ENCODE measurements at places on chromosomes 2 and 18.

DNA sequence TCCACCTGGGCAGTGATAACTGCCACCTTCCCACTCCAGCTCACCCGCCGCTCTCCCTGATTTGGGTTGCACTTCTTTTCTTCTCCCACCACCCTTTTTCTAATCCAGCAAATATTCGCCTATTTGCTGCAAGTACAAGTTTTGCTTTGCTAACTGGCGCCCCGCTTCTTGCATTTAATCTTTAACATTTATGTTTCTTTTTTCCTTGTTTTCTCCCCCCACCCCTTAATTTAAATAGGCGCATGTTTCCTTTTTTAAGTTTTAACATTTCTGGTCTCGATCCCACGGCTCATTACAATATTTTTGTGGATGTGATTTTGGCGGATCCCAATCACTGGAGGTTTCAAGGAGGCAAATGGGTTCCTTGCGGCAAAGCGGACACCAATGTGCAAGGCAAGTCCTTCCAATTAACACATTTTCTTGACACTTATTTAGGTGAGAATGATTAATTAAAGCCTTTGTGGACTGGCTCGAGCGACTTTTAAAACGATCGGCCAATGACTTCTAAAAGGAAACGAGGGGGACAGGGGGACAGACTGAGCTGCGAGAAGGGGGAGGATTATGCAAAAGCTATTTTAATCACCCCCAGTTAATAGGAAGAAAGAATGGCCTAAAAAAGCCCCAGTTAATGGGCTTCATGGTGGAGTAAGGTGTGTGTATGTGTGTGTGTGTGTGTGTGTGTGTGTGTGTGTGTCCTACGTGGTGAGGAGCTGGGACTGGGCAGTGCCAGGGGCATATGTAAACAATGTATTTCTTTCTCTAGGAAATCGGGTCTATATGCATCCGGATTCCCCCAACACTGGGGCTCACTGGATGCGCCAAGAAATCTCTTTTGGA is 1.6 kb downstream of the TBR1 start:
- no peak for DNase-seq

GRCh38 chr2:152559008-152559407 is 158.3 kb downstream of the PRPF40A start:
- no peak for DNase-seq

DNA sequence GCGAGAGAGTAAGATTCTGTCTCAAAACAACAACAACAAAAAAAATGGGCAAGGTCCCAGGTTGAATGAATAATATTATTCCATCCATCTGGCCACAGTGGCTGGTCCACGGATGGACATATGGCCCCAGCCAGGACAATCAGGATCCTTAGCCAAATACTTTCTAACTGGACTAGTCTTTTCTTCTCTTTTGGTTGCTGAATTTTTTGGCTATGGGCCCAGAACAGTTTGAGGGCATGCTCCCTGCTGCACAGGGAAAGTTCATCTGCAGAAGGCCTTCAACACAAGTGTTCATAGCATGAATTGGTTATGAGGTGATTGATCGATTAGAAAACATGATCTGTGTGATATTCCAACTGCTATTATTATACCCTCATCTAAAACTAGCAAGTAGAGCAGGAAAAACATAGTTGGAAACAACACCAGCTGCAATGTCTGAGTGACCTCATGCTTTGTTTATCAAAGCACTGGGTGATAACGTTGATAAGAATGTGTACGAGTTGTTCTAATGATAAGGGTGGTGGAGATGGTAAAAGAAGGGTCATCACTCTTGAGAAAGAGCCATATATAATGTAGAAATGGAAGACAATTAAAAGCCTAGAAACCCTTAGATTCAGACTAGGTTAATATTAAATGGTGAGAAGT is 47.8 kb upstream of the RNF103 start:
- DNase-seq = no peak

GRCh38 chr2:126970583-126970982 is 71.9 kb downstream of the TEX51 start:
- no peak for DNase-seq

DNA sequence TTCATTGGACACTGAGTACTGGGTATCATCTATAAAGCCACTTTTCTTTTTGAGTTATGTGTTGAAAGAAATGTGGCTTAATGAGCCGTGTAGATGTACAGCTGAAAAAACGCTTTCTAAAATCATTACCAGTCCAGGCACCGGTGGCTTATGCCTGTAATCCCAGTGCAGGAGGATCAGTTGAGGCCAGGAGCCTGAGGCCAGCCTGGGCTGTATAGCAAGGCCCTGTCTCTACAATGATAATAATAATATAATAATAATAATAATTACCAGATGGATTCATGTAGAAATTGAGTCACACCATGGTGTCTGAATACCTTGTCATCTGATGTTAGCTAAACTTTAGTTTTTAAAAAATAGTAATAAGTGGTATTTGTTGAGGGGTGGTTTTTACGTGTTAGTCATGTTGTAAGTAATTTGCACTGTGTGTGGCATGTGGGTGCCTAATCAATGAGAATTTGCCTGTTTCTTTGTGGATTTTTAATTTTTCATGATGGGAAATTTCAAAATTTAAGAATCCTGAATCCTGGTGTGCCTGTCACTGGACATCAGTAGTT is 30.1 kb downstream of the NCK2 start:
- no peak for DNase-seq

DNA sequence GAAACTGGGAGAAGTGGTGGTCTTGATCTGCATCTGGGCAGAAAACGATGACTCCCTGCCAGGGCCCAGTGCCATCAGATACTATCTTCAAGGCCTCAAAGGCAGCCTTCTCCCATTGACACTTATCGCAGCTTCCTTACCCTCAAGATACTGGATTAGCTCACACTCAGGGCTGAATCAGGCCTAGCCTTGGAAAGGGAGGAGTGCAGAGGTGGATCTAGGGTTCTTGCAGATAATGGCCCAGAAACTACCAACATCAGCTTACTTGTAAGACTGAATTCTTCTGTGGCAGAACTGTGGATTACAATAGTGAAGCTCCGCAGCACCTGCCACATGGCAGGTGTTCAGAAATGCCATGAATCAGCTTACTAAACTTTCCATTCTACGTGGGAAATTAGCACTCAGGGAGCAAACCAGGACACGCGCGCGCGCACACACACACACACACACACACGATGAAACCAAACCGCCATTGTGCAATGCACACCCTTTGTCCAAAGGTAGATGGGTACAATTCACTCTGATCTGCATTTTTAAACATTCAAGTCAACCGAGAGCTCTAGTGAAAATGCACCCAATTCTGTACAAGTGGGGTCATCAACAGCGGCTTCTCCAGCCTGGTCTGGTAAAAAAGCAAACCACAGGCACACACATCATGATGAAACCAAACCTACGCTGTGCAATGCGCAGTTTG is 26.3 kb upstream of the TMEM182 start:
- no peak for DNase-seq

- no peak for DNase-seq
Measured at GRCh38 chr18:75068682-75069435, 140.1 kb downstream of the PTGR3 start.

GRCh38 chr2:136863874-136864273 is 98.5 kb downstream of the THSD7B start:
- no peak for DNase-seq

DNA sequence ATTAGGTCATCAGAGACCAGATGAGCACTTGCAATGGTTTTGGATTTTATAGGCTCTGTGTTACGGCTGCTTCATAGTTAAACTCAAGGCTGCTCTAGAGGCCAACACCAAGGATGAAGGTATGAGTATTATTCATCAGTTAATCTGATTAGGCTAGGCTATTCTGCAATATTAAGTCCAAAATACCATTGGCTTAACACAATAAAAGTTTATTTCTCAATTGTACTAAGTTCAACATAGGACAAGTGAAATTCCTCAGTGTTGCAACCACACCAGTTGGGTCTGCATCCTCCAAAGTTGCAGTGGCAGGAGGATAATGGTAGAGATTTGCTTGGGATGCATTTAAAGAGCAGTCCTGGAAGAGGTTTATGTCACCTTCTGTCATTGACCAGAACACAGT is 538.3 kb upstream of the CDH2 start:
- no peak for DNase-seq

DNA sequence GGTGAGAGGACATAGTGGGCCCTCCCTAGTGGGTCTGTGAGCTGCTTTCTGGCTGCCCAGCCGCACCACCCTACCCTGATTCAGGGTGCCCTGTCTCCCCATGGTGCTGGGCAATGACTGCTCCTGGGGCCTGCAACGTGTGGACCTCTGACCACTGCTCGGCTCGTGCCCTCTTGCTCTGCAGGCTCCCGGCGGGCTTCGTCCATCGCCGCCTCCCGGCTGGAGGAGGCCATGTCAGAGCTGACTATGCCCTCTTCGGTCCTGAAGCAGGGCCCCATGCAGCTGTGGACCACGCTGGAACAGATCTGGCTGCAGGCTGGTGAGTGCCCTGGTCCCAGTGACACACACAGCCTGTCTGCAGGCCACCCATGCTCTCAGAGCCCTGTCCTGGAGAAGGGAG is 103.5 kb downstream of the STPG4 start:
- no peak for DNase-seq

- DNase-seq = no peak
Measured at GRCh38 chr18:8707556-8708300, 2.4 kb downstream of the MTCL1 start.

DNA sequence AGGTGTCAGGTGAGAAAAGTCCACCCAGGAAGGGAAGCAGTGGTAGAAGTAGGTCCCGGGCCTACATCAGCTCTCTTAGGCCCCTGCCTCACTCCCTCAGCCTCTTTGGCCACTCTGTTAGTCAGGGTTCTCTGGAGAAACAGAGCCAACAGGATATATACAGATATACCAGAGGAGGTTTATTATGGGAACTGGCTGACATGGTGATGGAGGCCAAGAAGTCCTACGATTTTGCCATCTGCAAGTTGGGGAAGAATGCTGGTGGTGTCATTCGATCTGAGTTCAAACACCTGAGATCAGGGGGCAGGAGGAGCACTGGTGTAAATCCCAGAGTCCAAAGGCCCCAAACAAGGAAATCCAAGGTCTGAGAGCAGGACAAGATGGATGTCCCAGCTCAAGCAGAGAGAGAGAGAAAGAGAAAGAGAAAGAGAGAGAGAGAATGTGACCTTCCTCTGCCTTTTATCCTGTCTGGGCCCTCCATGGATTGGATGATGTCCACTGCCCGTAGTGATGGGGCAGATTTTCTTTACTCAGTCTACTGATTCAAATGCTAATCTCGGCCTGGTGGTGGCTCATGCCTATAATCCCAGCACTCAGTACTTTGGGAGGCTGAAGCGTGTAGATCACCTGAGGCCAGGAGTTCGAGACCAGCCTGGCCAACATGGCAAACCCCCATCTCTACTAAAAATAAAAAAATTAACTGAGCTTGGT is 111.1 kb upstream of the MYCN start:
- no peak for DNase-seq

DNA sequence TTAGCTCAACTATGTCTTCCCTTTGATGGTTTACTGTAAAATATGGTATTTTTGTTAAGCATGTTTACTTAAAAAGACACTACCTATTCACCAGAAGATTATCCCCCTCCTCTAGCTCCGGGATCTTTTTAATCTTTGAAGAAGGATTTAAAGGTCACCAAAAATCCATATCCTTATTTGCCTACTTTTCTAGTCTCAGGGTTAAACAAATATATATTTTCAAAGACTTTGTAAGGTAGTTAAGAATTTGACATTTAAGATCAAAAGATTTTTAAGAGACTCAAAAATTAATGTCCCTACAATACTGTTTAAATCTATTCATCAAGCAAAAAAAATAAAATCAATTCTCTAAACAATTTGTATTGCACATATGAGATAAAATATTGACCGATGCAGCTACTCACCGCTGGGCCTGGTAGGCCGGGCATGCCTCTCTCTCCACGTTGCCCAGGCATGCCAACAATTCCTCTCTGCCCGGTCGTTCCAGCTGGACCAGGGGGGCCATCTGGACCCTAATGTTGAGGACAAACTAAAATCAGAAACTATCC is 76.1 kb downstream of the COL3A1 start:
- DNase-seq = no peak

DNA sequence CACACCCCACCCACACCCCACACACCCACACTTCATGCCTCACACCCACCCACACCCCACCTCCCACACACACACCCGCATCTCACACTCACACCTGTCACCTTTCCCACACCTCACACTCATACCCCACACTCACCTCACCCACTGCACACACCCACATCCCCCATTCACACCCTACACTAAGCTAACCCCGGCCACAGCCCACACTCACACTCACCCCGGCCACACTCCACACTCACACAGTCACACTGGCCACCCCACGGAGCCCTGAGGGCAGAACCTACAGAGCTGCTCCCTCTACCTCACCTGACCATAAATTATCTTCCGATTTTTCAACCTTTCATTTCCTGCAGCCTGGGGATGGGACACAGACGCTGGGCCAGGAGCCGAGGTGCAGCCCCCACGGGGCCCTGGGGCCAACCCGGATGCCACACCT is 241.3 kb downstream of the HDAC4 start:
- peak; percentile 56 for DNase-seq

- DNase-seq = no peak
Measured at GRCh38 chr2:230589497-230590015, 123.1 kb upstream of the CAB39 start.

- DNase-seq = no peak
Measured at GRCh38 chr2:200659410-200659809, 73.6 kb downstream of the AOX1 start.

GRCh38 chr18:50172367-50172766 is 22.6 kb downstream of the MYO5B start:
- no peak for DNase-seq

DNA sequence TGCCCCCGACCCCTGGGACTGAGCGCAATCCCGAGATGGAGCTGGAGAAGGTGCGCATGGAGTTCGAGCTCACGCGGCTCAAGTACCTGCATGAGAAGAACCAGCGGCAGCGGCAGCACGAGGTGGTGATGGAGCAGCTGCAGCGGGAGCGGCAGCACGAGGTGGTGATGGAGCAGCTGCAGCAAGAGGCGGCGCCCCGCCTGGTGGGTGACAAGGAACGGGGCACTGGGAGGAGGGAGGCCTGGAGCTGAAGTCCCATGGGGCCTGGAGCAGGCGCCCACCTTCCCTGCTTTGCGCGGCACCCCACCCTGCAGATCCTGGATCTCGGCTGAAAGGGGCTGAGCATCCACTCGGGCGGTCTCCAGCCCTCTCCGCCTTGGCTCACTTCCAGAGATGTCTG is 1.2 kb downstream of the TMEM247 start:
- DNase-seq = no peak

- DNase-seq = no peak
Measured at GRCh38 chr2:100606332-100606725, 43.5 kb downstream of the PDCL3 start.

DNA sequence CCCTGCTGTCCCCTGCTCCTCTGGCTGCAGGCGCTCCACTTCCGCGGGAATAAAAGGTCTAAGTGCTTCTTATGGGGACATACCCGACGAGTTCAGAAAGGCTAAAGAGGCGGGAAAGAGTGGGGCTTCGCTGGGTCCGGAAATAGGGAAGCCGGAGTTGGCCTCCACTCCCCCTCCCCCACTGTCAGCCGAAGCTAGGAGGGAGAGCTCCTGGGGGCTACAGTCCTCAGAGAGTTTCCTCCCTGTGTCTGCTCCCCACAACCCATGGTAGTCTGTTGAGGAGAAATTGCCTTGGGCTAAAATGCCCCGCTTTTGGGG is 7.2 kb downstream of the GAD1 start:
- DNase-seq = no peak

GRCh38 chr2:11416186-11416585 is 49.8 kb downstream of the E2F6 start:
- no peak for DNase-seq

GRCh38 chr2:164782323-164782722 is 59.3 kb downstream of the COBLL1 start:
- no peak for DNase-seq

GRCh38 chr2:160621748-160622147 is 128.1 kb upstream of the RBMS1 start:
- no peak for DNase-seq
